ENCODE measurements at places on chromosomes 5 and 9.

- no peak for DNase-seq
Observed at GRCh38 chr9:104802110-104802509, 38.2 kb downstream of the NIPSNAP3B start.

- no peak for DNase-seq
Observed at GRCh38 chr9:97411440-97411788, 482 bp upstream of the TDRD7 start.

DNA sequence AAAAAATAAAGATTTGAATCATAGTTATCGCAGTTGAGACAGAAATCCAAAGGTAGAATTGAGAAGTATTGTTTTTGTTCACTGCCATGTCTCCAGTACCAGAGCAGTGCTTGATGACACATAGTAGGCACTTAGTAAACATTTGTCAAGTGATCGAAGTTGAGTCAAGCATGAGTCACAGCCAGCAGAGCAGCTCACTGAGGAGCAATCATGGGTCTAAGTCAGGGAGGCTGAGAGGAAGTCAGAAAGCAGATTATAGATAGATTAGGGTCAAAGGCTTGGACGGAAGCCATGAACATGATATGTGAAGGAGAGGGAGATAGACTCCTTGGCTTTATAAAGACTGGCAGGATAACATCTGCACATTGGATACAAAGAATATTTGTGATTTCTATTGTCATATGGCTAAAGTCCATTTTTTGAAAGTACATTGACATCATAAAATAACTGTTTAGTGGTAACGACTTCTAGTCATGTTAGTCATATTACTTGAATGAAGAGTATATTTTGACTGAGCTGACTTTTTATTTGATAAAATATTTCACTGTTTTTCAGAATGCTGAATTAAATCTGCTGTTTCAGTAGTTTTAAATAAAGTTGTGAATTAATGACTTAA, 168.5 kb downstream of the RAB3C start:
- DNase-seq, result peak; percentile 41

GRCh38 chr9:6592791-6593190, 52.7 kb downstream of the GLDC start:
- DNase-seq, result no peak

GRCh38 chr9:82223442-82223841, 234.9 kb downstream of the SPATA31D1 start:
- no peak for DNase-seq

DNA sequence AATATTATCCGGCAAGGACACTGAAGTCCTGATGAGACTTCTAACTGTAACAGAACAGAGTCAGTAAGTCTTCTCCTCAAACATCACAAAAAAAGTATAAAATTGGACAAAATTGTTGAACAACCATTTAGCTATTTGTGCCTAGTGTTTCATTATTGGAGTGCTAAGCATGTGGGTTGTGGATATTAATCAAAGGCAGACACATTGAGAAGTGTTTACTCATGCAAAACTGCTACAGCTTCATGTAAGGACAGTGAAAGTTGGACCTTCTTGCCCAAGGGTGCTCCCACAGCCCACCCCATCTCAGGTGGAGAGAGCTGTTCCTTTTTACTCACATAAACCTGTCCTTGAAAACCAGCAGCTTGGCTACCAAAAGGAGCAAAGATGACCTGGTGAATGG, 355.1 kb upstream of the DAB2 start:
- DNase-seq, result no peak

DNA sequence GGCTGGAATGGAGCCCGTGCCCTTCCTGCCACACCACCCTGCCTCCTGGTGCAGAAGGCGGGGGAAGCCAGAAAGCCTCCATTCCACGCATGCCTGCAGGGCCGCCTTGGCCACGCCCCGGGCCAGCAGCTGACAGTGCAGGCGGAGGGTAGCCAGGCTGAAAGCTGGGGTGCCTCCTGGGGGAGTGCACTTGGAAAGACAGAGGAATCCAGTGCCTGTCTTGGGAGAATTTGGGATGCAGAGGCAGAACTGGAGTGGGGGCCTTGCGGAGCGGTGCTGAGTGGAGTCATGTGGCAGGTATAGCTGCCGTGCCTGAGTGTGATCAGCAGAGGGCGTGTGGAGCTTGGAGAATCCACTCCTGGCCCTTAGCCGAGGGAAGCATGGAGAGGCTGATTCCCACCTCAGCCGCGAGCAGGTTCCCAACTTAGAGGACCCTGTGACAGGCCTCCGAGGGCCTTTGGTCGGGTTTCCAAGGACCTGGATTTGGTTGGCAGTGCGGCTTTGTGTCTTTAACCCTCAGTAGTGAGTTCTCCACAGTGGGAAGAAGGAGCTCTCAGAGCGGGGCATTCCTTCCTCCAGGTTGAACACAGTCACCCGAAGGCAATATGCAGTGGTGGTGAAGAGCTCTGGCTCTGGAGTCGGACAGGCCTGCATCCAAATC, 9.1 kb upstream of the URM1 start:
- DNase-seq, result peak; percentile 85

- DNase-seq, result no peak
Observed at GRCh38 chr5:60494144-60494543, 205.8 kb downstream of the DEPDC1B start.

- no peak for DNase-seq
Observed at GRCh38 chr5:56612759-56613158, 202.6 kb upstream of the MAP3K1 start.

GRCh38 chr9:136855461-136856078, 3.4 kb downstream of the MAMDC4 start:
- peak; percentile 11 for DNase-seq

GRCh38 chr5:53882006-53882675, 321.7 kb downstream of the NDUFS4 start:
- no peak for DNase-seq

GRCh38 chr5:56357426-56357825, 124.3 kb upstream of the ANKRD55 start:
- no peak for DNase-seq

DNA sequence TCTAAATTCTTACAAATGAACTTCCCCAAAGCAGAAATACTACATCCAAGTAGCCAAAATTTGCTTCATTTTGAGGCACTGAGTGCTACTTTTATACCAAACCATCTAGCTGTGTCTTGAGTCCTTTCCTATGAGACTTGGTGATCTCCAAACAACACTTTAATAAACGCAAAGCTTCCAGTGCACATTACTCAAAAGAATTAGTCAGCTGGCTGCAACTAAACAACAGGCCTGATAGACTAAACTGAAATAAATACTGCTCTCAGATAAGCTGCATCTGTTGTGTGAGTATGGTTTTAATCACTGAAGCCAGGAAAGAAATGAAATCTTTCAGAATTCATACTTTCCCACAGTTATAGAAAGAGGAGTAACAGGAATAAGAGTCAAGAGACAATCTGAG, 80.3 kb downstream of the VCAN start:
- no peak for DNase-seq

- DNase-seq, result no peak
Observed at GRCh38 chr5:81195335-81195929, 37.7 kb upstream of the CKMT2 start.

- no peak for DNase-seq
Observed at GRCh38 chr5:139710319-139711066, 62.3 kb downstream of the CXXC5 start.

- DNase-seq, result no peak
Observed at GRCh38 chr5:129804705-129805104, 56.8 kb downstream of the MINAR2 start.

DNA sequence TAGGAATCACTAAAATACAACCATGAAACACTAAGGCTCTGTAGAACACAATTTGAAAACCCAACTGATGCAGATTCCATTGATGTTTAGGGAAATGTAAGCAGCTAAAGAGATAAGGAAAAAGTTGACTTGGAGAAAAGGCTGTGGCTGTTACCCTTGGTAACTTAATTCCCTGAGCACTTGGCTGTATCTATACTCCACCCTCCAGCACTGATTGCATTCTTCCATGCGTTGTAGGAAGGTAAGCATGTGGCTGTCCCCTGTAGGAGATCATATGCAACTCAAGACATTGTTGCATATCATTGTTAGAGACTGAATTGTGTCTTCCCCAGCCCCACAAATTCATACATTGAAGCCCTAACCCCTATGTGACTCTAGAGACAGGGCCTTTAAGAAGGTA, 184.5 kb downstream of the CEMIP2 start:
- no peak for DNase-seq

DNA sequence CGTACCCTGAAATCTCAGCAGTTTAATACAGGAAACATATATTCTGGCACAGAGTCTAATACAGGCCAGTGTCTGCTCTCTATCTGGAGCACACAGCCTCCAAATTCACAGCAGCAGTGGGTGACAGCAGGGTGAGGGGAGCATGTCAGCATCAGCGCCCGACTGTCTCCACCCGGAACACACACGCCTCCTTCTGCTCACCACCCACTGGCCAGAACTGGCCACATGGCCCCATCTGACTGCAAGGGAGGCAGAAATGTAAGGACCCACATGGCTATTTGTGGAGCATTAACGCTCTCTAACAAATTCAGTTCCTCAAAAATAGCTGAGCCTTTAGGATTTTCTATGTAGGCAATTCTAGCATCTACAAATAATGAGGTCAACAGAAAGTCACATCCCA, 24.6 kb downstream of the UBE2QL1 start:
- DNase-seq, result no peak

DNA sequence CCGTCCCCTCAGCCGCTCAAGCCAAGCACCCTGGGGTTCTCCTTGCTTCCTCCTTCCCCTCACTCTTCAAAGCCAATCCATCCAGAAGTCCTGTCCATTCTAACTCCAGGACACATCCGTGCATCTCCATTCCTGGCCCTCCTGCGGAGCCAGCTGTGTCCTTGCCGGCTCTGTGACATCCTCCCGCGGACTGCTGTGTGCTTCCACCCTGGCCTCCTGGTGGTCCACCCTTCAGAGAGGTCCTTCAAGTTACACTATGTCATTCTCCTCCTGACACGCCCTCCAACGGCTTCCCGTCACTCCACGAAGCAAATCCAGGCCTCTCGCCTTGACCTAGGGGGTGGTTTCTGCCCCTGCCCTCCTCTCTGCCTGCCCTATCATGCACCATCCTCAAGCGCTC, 13.0 kb upstream of the SCGB3A1 start:
- no peak for DNase-seq

GRCh38 chr5:59021837-59022514, 439.1 kb downstream of the RAB3C start:
- no peak for DNase-seq

- DNase-seq, result no peak
Observed at GRCh38 chr5:51091816-51092215, 291.4 kb upstream of the ISL1 start.

- DNase-seq, result no peak
Observed at GRCh38 chr5:120808135-120808534, 344.0 kb downstream of the PRR16 start.

- DNase-seq, result no peak
Observed at GRCh38 chr9:114396558-114397218, 8.9 kb upstream of the AKNA start.

DNA sequence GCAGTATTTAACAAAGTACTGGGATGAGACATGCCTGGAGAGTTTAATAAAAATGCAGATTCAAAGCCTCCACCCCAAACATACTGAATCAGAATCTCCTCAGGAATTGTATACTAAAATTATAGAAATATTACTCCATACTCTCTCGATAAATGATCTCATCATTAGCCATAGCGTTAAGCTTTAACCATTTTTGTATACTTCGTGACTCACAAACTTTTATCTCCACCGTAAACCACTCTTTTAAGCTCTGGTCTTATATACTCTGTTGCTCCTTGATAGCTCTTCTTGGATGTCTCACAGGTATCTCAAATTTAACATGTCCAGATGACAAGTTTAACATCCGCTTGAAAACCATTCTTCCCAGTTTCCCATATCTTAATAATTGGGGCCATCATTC, 327.8 kb downstream of the ADGRV1 start:
- no peak for DNase-seq

GRCh38 chr5:88093765-88094164, 174.9 kb downstream of the TMEM161B start:
- no peak for DNase-seq

DNA sequence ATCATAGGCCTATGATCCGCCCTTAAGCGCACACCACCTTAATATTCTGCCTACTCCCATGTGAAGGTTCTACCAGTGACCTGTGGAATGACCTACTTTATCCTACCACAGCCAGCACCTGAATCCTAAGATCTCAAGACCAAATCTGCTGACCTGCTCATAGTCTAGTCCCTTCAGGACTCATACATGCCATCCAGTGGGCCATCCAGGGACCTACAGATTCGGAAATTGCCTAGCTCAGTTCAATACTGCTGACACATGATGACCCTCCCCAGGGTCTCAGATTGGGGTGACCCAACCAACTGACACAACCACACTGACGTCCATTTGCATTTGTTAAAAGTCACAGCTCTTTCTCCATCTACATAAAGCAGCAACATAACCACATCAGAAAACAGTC, 443.8 kb upstream of the ST8SIA4 start:
- no peak for DNase-seq

DNA sequence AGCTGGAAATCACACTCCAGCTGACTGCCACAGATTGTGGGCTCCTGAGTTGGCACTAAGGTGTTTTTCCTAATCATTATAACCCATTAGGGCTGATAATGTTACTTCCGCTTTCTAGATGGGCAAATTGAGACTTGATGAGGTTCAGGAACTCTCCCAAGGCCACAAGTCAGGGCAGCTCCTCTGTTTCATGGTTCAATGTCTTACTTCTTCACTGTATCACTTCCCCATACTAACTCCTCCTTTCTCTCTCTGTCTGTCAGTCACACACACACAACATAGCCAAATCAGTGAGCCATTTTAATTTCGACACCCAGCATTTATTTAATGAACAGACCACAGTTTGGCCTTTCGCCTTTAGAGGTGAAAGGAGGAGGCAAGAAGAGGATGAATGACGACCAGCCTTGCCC, 17.8 kb upstream of the TRAF1 start:
- no peak for DNase-seq

- no peak for DNase-seq
Observed at GRCh38 chr5:83924891-83925290, 204.2 kb upstream of the HAPLN1 start.

- no peak for DNase-seq
Observed at GRCh38 chr9:19690128-19690527, 98.7 kb downstream of the SLC24A2 start.

DNA sequence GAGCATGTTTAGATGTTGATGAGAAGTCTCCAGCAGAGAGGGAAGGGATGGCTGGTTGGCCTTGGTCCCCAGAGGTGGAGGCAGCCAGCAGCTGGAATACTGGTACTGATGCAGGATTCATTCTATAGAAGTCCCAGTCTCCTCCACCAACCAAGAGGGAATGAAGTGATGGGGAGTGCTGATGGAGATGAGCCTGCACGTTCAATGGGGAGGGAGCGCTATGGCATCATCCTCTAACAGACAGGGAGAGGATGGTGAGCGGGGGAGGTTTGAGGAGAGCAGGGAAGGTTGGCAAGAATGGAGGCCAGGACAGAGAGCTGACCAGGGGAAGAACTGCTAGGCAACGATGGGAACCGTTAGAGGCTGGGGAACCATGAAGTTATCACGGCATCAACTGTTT, 159.8 kb upstream of the MVB12B start:
- DNase-seq, result no peak

GRCh38 chr5:179187229-179187678, 127.1 kb downstream of the ZNF354C start:
- no peak for DNase-seq

DNA sequence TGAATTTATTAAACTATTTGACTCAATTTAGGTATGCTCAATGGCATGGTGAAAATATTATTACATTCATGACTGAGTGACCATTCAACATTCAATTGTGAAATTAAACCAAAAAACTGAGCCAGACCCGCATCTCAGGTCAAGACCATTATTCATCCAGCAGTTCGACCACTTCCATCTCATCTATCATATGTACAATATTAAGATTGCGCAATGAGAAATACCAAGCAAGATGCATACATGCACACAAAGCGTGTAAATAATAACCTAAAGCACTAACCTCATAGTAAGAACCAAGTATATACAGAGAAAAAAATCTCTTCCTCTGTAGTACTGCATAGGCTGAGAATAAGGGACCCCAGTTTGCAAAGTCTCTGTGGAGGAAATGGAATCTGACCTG, 310.2 kb downstream of the ADGRV1 start:
- no peak for DNase-seq
